Right lobe of liver (tissue), 6 donors: ENCODE measurements at places on chromosomes 2 and 18. TPM values are rescaled to one million over a fixed set of nuclear protein-coding genes. Genes with fewer than 3 reads are reported as not detected.

- no peak for DNase-seq
Observed at GRCh38 chr2:226760412-226761194, 39.0 kb downstream of the IRS1 start.

GRCh38 chr18:69936191-69936558, 11.5 kb downstream of the CD226 start:
- DNase-seq = no peak

DNA sequence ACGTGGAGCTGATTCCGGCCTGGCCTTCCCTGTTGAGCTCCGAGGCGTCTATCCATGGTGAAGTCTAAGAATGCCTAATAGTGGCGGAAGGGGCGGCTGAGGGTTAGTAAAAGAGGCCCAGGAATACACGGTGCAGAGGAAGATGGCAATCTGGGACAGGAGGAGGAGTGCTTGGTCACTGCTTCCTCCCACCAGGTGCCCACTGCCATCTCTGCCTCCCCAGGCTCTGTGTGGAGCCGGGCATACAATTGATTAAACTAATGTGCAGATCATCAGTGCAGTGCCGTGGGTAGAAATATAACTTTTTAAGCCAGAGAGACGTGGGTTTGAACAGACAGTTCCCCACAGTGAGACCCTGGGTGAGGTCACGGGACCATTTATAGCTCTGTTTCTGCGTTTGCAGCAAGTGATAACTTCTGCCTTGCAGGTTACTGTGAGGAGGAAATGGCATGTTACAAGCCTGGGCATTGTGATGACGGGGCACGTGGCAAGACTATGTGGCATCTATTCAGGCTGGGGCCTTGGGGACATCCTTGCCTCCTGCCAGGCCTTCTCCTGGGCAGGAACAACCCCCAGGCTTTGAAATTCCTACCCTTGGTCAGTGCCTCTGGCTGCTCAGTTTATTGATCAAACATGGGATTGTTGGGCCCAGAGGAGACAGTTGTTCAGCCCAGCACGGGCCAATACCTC, 204.9 kb downstream of the ASB1 start:
- no peak for DNase-seq

GRCh38 chr2:27221166-27221565, 4.0 kb downstream of the CAD start:
- DNase-seq = no peak

TMEM37 gene
- total RNA-seq = 37.3 TPM

VWC2L gene
- total RNA-seq = not detected

SERPINB5 gene
- not detected for total RNA-seq
